ENCODE measurements at places on chromosomes 1 and 21.

GRCh38 chr1:245086389-245086969 lies 68.3 kb upstream of the KIF26B start:
- no peak for DNase-seq

DNA sequence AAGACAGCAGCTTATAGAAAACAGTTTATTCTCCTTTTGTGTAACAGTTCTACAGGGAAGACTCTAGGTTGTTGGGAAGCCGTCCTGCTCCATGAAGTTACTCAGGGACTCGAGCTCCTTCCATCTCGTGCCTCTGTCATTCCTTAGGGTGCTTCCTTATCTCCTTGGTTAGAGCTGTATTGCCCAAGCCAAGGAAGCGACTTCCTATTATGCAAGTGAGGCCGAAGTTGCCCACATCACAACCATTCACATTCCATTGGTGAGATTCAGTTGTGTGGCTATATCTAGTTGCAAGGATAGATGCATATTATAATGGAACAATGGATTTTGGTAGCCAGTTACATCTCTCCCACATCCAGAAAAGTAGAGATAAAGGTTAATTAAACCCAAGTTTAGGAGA lies 9.0 kb downstream of the GSTM5 start:
- DNase-seq, result no peak

GRCh38 chr1:154213274-154213673 lies 7.1 kb upstream of the CFAP141 start:
- DNase-seq, result no peak

DNA sequence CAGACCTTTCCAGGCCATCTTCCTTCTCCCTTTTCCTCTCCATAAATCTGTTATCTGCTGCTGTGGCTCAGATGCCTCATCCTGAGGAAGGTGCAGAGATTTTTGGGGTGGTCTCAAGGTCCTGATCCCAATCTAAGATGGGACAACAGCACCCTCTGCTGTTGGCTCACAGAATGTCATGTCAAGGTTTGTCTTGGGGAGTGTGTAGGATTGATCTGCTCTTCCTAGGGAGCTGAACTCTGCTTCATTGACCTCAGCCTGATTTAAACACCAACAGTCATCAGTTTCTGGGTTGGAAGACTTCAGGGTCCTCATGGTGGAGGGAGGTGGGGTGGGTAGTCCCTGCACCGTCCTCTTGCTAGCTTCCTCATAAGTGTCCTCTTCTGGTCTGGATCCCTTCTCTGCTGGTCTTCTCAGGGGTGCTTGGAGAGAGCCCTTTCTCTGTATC lies 62.8 kb upstream of the LAX1 start:
- DNase-seq, result peak; percentile 26

GRCh38 chr1:209109001-209109785 lies 474.3 kb upstream of the CAMK1G start:
- no peak for DNase-seq

GRCh38 chr1:11100149-11100493 lies 452 bp upstream of the EXOSC10 start:
- DNase-seq, result no peak

GRCh38 chr1:214670098-214670497 lies 67.1 kb downstream of the CENPF start:
- no peak for DNase-seq

- no peak for DNase-seq
Observed at GRCh38 chr1:82586473-82586872, 785.7 kb downstream of the ADGRL2 start.

GRCh38 chr1:9960011-9960410 lies 16.7 kb downstream of the NMNAT1 start:
- DNase-seq, result no peak

DNA sequence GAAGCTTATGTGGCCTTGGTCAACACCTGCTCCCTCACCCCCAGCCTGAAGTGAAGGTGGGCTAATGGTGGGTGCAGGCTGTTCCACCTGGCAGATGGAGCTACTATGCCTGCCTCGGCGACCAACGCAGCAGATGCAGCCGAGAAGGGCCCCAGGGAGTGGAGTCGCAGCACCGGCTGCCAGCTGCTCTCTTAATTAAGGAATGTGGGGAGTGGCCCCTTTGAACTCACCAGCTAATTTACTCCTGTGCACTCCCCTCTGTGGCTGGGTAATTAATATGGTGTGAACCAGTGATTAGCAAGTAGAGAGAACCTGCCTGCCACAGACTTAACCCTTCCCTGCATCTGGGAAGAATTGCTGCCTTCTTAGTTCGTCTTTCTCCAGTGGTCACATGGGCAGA lies 3.3 kb upstream of the SLAMF8 start:
- no peak for DNase-seq

DNA sequence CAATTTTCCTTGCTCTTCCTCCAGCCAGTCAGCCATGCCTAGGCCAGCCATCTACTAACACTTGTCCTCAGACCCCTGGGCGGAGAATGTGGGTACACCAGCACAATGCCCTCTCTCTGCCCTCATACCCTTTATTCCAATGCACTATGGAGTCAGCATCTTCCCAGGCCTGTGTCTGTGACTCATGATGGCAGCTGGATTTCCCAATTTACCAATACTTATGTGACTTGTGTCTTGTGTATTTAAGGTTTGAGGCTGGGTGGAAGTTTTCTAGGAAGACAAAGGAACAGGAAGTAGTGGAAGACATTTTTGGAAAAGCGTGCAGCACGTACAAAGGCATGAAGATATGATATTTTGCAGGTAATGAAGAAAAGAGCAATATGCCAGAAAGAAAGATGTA lies 114.3 kb downstream of the NMNAT2 start:
- no peak for DNase-seq

DNA sequence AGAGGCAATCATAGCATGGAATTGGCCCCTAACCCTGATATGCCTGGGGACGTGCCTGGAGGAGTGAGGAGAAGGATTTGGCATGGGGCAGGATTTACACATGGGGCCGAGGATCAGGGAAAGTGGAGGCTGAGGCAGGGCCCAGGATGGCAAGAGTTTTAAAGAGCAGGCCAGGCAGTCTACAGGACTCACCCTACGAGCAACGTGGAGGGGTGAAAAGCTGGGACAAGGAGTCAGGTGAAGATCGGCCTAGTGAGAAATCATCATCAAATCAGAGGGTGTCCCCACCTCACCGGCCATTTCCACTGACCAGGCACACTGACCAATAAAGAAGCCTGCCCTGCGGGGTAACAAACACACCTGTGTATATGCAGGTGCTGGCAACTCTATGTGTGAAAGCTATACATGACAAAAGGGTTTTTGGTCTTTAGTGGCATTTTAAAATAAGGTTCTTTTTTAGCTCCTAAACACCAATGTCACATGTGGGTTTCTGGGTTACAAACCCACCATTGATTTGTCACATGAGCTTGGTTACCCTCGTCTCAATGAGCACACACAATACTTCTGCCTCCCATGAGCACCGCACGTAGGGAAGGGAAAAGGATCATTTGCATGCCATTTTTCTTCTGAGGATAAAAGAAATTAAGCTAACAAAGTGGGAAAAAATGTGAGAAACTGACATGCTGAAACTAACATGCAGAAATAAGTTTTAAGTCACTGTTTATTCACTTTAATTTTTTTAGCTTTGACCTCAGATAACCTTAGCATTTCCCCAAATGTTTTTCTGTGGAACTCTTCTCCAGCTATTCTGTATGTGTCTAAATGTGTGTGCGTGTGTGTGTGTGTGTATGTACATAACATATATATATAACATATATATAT lies 168.1 kb upstream of the EDN2 start:
- no peak for DNase-seq

GRCh38 chr1:67916140-67916886 lies 83.0 kb upstream of the GNG12 start:
- DNase-seq, result no peak

DNA sequence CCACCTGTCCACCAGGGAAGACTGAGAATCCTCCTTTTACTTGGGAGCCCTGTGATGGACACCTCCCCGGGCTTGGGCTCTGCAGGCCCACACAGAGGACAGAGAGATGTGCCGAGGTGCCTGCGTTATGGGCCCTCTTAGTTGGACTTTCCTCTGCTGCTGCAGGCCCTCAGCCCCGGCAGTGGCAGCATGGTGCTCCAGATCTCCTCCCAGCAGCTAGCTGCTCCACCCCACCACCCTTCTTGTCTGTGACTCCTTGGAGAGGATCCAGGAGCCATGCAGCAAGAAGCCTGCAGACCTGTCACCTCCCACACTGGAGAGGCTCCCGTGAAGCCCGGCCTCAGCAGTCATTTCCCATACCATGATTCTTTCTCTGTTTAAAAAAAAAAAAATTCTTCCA lies 27.4 kb downstream of the PHGDH start:
- no peak for DNase-seq

DNA sequence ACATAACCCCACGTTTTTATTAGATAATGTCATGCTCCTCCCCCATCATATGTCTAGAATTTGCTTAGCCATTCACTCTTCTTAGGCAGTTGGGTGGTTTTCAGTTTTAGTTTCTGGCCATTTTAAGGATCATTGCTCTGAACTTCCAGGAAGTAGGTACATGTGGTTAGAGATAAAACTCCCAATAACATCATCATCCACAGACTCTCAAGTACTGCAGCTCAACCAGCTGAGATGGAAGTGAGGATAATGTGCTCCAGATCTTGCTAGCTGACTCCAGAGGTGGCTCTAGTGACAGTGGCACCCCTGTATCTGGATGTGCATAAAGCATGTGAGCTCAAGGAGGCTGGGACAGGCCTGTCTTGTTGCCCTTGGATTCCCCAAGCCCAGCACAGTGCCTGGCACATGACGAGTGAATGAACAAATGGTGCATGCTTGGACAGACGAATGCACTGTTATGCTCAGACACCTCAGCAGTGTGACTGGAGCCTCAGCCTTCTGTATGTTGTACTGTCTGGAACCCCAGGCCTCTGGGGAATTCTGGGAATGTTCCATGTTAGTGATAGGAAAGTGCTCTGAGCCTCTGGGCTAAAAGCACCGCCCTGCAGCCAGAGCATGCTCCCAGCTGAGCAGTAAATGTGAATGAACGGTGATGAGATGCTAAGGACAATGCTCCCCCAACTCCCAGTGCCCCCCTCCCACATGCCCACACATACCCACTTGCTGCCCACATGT lies 16.4 kb upstream of the KCNN3 start:
- no peak for DNase-seq

- no peak for DNase-seq
Observed at GRCh38 chr1:166470014-166470413, 303.2 kb upstream of the FAM78B start.

GRCh38 chr1:215287362-215287761 lies 204.8 kb downstream of the KCNK2 start:
- DNase-seq, result no peak

DNA sequence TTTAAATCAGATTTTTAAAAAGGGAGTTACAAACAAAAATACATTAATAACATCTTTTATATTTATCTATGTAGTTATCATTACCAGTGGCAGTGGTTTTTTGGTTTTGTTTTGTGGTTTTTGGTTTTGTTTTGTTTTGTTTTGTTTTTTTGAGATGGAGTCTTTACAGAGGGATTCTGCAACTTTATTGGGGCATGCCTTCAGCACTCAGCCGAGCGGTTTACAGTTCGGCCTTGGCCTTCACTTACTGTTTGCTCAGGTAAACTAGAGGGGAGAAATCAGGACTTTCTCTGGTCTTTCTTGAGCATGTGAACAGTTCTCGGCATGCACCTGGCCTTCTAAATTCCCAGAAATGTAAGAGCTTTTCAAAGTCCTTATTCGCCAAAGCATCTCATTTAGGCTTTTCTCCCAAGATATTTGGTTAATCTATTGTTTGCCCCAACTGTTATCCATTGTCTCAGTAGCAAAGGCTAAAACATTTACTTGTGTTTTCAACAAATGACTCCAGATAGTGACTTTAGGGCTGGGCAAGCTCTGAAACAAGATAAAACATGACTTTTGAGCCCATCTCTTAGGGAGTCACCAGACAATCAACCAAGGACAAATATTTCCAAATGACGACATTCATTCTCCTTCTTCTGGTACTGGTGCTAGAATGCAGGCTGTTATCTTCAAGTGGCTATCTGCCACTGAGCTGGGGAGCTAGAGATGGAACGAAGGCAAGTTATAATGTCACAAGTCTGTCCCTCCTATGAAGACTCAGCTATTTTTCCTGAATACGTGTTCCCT lies 48.4 kb upstream of the ADORA3 start:
- DNase-seq, result no peak

- no peak for DNase-seq
Observed at GRCh38 chr1:41758500-41758899, 160.2 kb downstream of the HIVEP3 start.

- no peak for DNase-seq
Observed at GRCh38 chr1:103084181-103084580, 24.1 kb downstream of the COL11A1 start.

DNA sequence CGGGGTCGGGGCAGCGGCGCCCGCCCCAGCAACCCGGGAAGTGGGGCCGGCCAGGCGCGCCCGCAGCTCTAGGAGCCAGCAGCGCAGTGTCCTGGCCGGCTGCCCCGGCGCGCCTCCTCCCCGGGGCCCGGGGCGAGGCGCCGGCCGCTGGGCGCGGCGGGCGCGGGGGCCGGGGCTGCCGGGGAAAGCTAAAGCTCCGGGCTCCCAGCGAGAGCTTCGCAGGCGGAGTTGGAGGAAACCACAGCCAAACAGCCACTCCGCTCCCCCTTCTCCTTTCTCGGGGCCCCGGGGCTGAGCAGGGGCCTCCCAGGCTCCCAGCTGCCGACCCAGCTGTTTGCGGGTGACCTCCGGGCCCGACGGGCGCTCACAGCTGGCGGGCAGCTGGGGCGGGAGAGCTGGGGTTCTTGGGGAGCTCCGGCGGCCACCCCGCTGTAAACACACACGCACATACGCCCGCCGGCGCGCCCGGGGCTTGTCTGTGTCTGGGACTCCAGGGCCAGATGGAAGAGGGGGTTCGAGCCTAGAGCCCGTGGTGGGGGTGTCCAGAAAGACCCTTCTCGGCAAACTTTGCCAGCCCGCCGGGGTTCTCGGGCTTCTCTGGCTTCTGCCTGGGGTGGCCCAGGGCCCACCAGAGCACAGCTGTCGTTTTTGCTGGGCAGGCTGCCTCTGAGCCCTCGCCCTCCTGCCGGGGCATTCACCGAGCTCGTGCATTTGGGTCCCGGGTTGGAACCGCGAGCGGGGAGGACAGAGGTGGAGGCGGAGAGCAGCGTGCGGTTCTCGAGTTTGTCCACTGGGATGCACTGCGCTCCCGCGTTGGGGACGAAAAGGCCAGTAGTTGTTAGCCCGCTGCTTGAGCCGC lies 1.5 kb downstream of the AJAP1 start:
- DNase-seq, result no peak

- DNase-seq, result no peak
Observed at GRCh38 chr21:38753114-38753513, 52.6 kb upstream of the ETS2 start.
